ENCODE measurements at places on chromosomes 2 and 18. TPM values are rescaled to one million over a fixed set of nuclear protein-coding genes. Genes with fewer than 3 reads are reported as not detected.
A peak's percentile ranks its signal among the peaks of the same experiment; 100 is the strongest.

DNA sequence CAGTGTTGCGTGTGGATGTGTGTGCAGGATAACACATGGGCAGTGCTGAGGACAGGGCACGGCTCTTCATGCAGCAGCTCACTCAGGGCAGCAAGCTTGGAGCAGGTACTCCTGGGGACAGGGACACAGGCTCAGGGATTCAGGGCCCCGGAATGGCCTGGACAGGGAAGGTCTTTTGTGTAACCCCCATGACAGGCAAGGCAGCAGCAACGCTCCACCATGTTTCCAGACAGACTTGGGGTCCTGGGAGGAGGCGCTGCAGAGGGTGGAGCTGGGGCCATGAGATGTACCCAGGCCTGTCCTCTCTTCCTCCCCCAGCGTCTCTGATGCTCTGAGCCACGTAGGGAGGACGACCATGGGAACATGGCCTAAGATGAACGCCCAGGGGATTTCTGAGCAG, 58.3 kb downstream of the ADNP2 start:
- DNase-seq: no peak
- H3K4me1 ChIP-seq: no peaks in the 10 kb centered on the region
- no peaks in the 10 kb centered on the region for H3K27me3 ChIP-seq
- no peak overlapping the region for H3K27ac ChIP-seq

DNA sequence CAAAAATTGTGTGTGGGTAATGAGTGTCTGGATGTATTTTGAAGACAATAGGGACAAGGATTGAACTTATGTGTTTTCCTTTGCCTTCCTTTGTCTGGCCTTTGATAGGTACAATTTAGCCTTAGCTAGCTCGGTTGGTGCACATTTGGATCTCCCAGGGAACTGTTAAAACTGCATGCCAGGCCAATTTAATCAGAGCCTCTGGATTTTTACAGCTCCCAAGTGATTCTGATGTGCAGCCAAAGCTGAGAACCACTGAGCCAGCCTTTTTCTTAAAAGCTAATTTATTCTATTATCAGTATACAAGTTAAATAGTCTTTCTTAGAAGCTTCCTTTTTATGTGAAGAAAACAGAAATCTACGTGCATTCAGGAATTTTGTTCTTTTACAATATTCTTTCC, 25.0 kb downstream of the PLEK start:
- peaks cover 29% of the 10 kb centered on the region for H3K27me3 ChIP-seq
- DNase-seq: no peak
- H3K36me3 ChIP-seq: no peaks in the 10 kb centered on the region
- H3K4me1 ChIP-seq: peaks cover 2% of the 10 kb centered on the region

- no peak overlapping the region for H3K4me3 ChIP-seq
- H3K27ac ChIP-seq: peak overlapping the region; percentile 15
- no peaks in the 10 kb centered on the region for H3K27me3 ChIP-seq
- no peak for DNase-seq
- peaks cover 40% of the 10 kb centered on the region for H3K4me1 ChIP-seq
Measured at GRCh38 chr18:57771193-57771592, 31.9 kb downstream of the ATP8B1 start.

The SCG2 gene
- 163 TPM for total RNA-seq

GRCh38 chr2:168661863-168662256, 140.6 kb upstream of the NOSTRIN start:
- H3K4me1 ChIP-seq: peaks cover 18% of the 10 kb centered on the region
- no peak overlapping the region for H3K27ac ChIP-seq
- H3K36me3 ChIP-seq: peaks cover 4% of the 10 kb centered on the region
- no peak overlapping the region for H3K4me3 ChIP-seq
- H3K27me3 ChIP-seq: no peaks in the 10 kb centered on the region

DNA sequence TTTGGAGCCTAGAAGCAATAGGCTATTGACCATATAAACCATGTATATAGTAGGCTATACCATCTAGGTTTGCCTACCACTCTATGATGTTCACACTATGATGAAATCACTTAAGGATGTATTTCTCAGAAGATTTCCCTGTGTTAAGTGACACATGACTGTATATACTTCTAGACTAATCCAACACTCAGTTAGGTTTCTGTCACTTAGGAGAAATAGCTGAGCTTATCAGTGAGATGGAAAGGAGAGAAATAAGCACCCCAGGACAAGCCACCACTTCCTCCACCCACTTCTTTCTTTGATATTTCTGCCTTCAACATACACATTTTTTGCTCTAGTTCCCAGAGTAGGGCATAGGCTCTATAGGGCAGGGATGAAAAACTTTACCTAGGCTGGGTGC, 7.8 kb downstream of the PECR start:
- H3K27me3 ChIP-seq: no peaks in the 10 kb centered on the region
- no peaks in the 10 kb centered on the region for H3K36me3 ChIP-seq
- peaks cover 9% of the 10 kb centered on the region for H3K4me1 ChIP-seq
- H3K27ac ChIP-seq: no peak overlapping the region
- no peak for DNase-seq

The HOXD1 gene
- 0.16 TPM for total RNA-seq

- H3K27me3 ChIP-seq: no peaks in the 10 kb centered on the region
- H3K4me1 ChIP-seq: no peaks in the 10 kb centered on the region
Measured at GRCh38 chr18:58723810-58724602, 52.7 kb downstream of the MALT1 start.

DNA sequence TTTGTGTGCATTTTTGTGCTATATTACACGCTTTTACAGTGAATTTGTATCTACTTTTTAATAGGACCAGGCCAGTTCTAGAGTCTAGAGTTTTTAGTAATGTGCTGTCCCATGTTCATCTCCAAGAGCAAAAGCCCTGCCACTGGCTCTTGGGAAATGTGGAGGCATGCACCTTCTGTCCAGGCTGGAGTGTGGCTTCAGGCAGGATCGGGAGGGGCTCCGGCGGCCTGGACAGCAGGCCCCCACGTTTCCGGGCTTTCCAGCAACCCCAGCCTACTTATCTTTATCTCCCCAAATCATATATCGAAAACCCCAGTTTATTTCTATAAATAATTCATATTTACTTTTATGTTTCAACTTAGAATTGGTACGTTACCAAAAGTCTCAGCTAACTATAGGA, 78.2 kb downstream of the SNTG2 start:
- no peak for DNase-seq
- H3K4me1 ChIP-seq: no peaks in the 10 kb centered on the region
- no peak overlapping the region for H3K4me3 ChIP-seq
- H3K36me3 ChIP-seq: no peaks in the 10 kb centered on the region

- peaks cover 17% of the 10 kb centered on the region for H3K4me1 ChIP-seq
- DNase-seq: no peak
- peaks cover 17% of the 10 kb centered on the region for H3K36me3 ChIP-seq
- H3K27ac ChIP-seq: no peak overlapping the region
- no peaks in the 10 kb centered on the region for H3K27me3 ChIP-seq
Measured at GRCh38 chr2:9970200-9971044, 18.9 kb downstream of the GRHL1 start.

GRCh38 chr2:161913865-161914264, 160.2 kb downstream of the DPP4 start:
- no peaks in the 10 kb centered on the region for H3K36me3 ChIP-seq
- H3K4me3 ChIP-seq: no peak overlapping the region
- no peak overlapping the region for H3K27ac ChIP-seq
- H3K4me1 ChIP-seq: peaks cover 2% of the 10 kb centered on the region
- DNase-seq: no peak

DNA sequence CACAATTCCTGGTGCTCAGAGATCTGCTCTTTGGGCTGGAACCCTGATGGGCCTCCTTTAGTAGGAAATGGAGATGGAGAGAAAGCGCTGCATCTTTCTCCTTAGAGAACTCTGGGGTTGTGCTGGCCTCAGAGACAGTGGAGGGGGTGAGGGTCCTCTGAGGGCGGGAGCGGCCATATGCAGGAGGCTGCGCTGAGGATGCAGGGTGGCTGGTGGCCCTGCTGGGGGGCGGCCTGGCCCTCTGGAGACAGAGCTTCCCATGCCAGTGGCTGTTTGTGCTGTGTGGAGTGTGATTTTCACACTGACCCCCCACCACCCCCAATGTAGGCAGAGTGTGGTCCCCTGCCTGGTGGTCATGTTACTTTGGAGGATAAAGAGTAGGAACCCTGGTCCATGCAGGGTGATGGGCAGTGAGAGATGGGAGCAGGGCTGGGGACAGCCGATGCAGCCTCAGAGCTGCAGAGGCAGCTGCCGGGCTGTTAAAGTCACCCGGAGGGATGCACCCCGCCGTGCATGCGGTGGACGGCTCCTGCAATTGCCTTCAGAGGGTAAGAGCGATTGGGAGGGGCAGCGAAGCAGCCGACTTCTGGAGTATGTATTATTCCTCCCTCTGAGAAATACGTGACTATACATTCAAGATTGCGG, 194.6 kb downstream of the FAM210A start:
- no peak overlapping the region for H3K27ac ChIP-seq
- no peaks in the 10 kb centered on the region for H3K36me3 ChIP-seq
- H3K4me1 ChIP-seq: no peaks in the 10 kb centered on the region
- DNase-seq: no peak

The GATA6 gene
- 112 TPM for total RNA-seq

The LIMS3 gene
- total RNA-seq: 0.93 TPM

GRCh38 chr2:74379851-74380789, at the start of gene DCTN1:
Gene DCTN1, minus strand, starts transcription at chr2:74380311. Its CDS starts 274 bp downstream, at chr2:74380037.
- peaks cover 4% of the 10 kb centered on the region for H3K36me3 ChIP-seq
- H3K4me3 ChIP-seq: no peak within 1 kb of the TSS
- no peak for DNase-seq

The MEP1B gene
- total RNA-seq: not detected

GRCh38 chr2:1795261-1796231, 51.2 kb upstream of the PXDN start:
- DNase-seq: no peak
- H3K4me1 ChIP-seq: no peaks in the 10 kb centered on the region
- H3K27me3 ChIP-seq: peaks cover 10% of the 10 kb centered on the region
- no peaks in the 10 kb centered on the region for H3K36me3 ChIP-seq
- H3K27ac ChIP-seq: no peak overlapping the region
- H3K4me3 ChIP-seq: no peak overlapping the region

DNA sequence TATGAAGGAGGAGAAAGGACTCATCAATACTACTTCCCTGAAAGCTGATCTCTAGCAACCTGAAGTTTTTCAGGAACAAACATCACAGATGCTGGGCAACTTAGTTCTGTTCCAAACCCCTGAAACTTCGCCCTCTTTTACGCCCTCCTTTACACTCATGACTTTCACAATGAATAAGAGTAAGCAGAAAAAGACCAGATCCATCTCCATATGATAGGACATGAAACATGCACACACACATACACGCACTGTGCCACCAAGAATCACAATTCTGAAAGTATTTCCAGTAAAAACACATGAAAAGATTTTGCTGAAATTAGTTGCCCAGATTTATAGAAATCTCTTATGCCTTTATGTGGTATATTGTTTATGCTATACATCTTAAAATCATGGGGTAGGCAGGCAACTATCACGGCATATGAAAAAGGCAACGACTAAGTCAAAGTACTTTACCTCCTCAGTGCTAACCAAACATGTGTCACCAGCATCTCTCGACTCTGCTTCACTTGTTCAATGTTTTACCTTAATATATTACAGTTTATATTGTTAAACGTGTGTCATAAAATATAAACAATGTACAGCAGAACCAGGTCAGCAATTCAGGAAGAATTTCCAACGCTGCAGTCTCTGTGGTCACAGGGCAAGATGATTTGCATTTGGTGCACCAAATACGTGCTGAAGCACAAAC, 47.8 kb downstream of the NHEJ1 start:
- no peaks in the 10 kb centered on the region for H3K36me3 ChIP-seq
- peaks cover 45% of the 10 kb centered on the region for H3K4me1 ChIP-seq
- peaks cover 76% of the 10 kb centered on the region for H3K27me3 ChIP-seq
- no peak for DNase-seq
- H3K27ac ChIP-seq: peak overlapping the region; percentile 47

The TCF23 gene
- not detected for total RNA-seq

DNA sequence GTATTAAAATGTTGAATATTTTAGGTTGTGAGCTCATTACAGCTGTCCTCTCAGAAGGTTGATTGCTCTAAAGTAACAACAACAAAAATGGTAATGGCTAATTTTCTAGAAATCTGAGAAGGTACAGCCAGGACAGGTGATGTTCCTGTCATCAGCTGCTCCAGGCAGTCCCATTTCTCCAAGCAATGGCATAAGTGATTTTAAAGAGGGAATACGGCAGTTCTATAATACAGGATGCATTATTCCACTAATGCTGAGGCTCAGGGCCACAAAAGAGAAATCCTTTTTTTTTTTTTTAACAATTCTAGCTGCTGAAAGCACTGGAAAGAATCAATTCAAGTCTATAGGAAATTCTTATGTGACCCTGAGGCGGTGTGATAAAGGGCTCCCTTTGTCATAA, 199.9 kb downstream of the PMAIP1 start:
- no peak overlapping the region for H3K27ac ChIP-seq
- no peaks in the 10 kb centered on the region for H3K36me3 ChIP-seq
- no peak overlapping the region for H3K4me3 ChIP-seq
- no peaks in the 10 kb centered on the region for H3K4me1 ChIP-seq

All from progenitor cell of endocrine pancreas (in vitro differentiated cells).